ENCODE measurements at places on chromosomes 13 and 19. TPM values are rescaled to one million over a fixed set of nuclear protein-coding genes. Genes with fewer than 3 reads are reported as not detected.

GRCh38 chr13:93045836-93046235 is 180.8 kb upstream of the GPC6 start:
- DNase-seq: no peak

DNA sequence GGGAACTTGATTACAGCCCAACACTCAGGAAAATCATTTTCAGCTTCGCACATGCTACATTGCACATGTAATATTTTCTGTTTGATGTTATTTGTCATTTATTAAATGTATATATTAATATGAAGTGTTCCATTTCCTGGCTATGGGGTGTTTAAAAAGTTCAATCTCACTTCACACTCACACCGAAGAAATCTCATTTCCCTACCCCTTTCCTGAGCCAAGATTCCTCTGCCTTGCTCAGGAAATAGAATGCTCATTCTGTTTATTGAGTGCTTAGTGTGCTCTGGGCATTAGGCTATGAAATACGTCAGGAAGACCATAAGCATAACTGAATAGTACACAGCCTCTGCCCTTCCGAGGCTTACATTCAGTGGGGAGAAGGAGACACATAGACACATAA is 331.9 kb upstream of the TSHZ3 start:
- DNase-seq: no peak

- no peak for DNase-seq
These were observed 73.4 kb downstream of the RUBCNL start for GRCh38 chr13:46313432-46314257.

LSR gene
- 57.4 TPM for total RNA-seq

PTH2 gene
- not detected for total RNA-seq

DNA sequence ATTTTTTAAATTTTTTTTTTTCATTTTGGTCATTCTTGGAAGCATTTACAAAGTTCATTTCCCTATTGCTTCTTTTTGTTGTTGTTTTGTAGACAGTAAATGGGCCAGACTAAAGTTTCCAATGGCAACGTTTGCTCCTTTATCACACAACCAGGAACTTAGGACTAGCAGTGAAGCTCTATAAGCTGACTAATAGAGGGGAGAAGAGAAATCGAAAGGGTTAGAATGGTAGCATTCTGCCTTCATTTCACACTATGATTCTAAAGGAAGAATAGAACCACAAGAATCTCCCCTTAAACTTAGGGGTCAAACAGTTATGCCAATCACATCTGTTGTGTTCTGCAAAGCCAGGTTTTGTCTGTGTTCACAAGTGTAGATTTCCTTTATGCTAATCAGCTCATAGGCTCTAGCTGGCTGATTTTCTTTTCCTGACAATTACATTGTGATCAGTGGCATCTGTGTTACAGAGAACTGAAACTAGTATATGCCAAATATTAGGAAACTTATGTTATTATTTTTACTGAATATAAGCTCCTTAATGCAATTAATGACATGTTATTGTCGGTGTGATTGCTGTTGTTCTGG is 467.3 kb downstream of the DACH1 start:
- no peak for DNase-seq

DNA sequence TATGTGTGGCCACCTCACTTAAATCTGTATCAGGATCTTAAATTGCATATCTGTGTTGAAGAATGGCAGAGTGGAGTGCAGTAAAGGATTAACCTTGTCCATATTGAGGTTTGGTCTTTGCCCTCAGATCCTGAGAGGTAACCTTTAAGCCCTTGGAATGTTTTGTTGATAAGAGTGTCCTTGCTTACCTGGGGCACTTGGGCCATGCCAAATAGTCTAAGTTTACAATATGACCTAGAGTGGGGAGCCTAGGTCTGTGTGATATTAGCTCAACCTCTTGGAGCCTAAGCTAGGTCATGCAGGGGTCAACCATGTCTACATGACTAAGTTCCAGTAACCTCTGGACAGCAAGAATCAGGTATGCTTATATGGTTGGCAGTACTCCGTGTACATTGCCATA is 792.5 kb downstream of the DIAPH3 start:
- DNase-seq: no peak

CEACAM5 gene
- total RNA-seq: not detected

CYP4F11 gene
- total RNA-seq: not detected

ZNF256 gene
- 21.8 TPM for total RNA-seq

PRR22 gene
- total RNA-seq: 8.9 TPM

GRCh38 chr13:67043901-67044300 is 186.2 kb downstream of the PCDH9 start:
- DNase-seq: no peak

- no peak for DNase-seq
These were observed 1.3 kb downstream of the PTBP1 start for GRCh38 chr19:798415-799075.

ADGRE2 gene
- not detected for total RNA-seq

EFNB2 gene
- total RNA-seq: 0.49 TPM

DNA sequence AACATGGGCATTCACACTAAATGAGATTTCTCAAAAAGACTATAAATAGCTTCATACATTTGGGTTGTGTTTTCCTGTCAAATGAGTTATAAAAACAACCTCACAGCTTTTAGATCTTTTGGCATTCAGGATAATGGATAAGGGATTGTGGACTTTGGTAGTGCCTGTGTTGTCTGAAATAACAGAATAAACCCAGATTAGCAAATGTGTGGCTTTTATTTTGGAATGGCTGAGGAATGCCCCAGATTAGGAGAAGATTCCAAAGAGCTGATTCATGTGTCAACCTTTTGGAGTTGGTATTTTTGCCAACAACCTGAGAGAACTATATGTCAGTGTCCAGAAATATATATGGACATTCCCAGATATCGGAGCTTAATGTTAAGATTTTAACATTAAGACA is 164.7 kb downstream of the MTUS2 start:
- DNase-seq: no peak

GRCh38 chr13:42788601-42789000 is 7.2 kb downstream of the FAM216B start:
- no peak for DNase-seq

DNA sequence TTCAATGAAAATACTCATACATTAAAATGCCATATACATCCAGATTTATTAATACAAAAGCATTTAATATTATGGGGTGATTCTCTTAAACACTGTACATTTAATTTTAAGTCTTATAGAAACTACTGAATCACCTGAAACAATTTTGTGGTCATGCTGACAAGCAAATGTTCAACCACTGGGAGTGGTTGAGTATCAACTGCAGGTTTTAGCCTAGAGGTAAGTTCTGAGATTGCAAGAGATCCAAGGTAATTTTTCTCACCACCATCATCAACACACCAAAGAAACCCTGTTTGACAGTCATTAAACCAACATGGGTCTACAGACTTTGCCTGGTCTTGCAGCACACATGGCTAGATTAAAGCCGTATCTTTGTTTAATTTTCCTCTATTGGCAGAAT is 196.3 kb downstream of the LHFPL6 start:
- DNase-seq: no peak

DNA sequence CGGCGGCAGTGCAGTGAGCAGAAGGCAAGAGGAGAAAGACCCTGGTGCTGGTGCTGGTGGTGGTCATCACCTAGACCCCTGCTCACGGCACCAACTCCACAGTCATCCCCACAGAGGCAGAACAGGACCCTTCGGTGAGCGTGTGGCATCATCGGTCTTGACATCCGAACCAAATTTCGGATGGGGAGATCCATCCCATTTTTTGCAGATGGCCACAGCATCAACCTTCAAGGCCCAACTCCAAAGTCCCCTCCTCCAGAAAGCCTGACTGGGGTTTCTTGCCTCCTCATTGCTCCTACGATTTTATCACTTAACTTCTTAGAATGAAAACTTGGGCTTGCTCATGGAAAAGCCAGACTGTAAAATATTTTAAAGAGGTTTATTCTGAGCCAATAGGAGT is 8.7 kb upstream of the KLK12 start:
- no peak for DNase-seq
